ENCODE measurements at places on chromosomes 2 and 18. TPM values are rescaled to one million over a fixed set of nuclear protein-coding genes. Genes with fewer than 3 reads are reported as not detected.

Gene CLIP4
- 43.1 TPM for polyA plus RNA-seq

Gene CD207
- polyA plus RNA-seq, result 1.5 TPM

Gene SOX11
- polyA plus RNA-seq, result 0.05 TPM

Gene CNTNAP5
- 0.29 TPM for polyA plus RNA-seq

Gene PTPRN
- polyA plus RNA-seq, result 1.7 TPM
